Kidney epithelial cell (primary cell): ENCODE measurements at places on chromosomes 4 and X. TPM values are rescaled to one million over a fixed set of nuclear protein-coding genes. Genes with fewer than 3 reads are reported as not detected.

DNA sequence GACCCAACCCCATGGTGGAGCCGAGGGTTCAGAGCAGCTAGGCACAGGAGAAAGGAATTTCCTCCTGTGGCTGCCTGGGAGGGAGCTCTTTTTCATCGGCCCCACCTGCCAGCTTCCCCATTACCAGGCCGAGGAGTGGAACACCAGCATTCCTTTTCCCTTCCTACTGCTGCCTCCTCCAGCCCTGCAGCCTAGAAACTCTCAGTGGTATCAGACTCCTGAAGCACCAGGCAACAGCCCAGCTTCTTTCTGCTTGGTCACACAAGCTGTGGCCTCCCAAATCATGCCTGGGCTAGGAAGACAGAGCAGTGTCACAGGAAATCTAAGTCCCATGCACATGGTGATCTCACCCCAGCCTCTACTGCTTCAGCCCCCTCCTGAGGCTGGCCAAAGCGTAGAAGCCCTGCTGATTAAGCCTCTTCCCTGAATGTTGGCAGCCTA lies 30.1 kb downstream of the RTL5 start:
- no peak for DNase-seq

The CC2D2A gene
- 18.3 and 28.0 TPM in 2 replicates for total RNA-seq

The RNF150 gene
- total RNA-seq, result 3.2 and 5.4 TPM in 2 replicates

DNA sequence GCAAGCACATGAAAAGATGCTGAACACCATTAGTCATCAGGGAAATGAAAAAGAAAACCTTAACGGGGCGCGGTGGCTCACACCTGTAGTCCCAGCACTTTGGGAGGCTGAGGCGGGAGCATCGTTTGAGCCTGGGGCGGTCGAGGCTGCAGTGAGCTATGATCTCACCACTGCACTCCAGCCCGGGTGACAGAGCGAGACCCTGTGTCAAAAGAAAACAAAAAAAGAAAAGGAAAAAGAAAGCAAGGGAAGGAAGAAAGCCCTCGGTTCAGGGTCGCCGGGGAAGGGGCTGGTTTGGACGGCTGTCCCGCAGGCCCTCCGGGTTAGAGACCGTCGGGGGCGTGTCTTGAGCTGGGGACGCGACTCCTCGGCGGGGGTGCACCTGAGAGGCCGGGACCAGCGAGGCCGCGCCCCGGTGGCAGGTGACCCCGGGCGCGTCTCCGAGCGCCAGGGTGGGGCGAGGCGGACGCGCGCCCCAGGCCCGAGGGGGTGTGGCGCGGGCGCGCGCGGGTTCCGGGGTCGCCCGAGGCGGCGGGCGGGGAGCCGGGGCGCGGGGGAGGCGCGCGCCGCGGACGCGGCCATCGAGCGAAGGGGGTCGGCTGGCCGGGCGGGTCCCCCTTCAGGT lies 478 bp upstream of the PLXNA3 start:
- no peak for DNase-seq

GRCh38 chr4:68249434-68249833 lies 3.9 kb upstream of the TMPRSS11B start:
- no peak for DNase-seq

- no peak for DNase-seq
Measured at GRCh38 chrX:15911734-15912550, 57.3 kb upstream of the AP1S2 start.

- no peak for DNase-seq
Measured at GRCh38 chrX:7071390-7071789, 76.1 kb upstream of the STS start.

The SMIM10L2A gene
- total RNA-seq, result 3.8 and 4.2 TPM in 2 replicates

DNA sequence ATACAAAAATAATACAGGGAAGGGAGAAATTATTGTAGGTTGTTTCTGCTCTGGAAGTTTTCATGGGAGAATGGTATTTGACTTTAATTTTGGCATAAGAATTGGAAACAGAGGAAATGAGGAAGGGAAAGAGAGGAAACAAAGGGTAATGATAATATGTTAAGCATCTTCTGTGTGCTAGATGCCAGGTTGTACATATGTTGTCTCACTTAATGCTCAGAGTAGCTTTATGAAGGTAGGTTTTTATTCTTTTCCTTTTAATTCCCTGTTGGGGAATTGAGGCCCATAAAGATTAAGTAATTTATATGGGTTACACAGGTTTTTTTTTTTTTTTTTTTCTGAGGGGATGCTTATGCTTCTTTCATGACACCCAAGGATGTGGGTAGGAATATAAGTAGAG lies 19.2 kb downstream of the BLTP1 start:
- DNase-seq, result no peak

- DNase-seq, result no peak
Measured at GRCh38 chrX:151711787-151712186, 4.0 kb upstream of the FATE1 start.

DNA sequence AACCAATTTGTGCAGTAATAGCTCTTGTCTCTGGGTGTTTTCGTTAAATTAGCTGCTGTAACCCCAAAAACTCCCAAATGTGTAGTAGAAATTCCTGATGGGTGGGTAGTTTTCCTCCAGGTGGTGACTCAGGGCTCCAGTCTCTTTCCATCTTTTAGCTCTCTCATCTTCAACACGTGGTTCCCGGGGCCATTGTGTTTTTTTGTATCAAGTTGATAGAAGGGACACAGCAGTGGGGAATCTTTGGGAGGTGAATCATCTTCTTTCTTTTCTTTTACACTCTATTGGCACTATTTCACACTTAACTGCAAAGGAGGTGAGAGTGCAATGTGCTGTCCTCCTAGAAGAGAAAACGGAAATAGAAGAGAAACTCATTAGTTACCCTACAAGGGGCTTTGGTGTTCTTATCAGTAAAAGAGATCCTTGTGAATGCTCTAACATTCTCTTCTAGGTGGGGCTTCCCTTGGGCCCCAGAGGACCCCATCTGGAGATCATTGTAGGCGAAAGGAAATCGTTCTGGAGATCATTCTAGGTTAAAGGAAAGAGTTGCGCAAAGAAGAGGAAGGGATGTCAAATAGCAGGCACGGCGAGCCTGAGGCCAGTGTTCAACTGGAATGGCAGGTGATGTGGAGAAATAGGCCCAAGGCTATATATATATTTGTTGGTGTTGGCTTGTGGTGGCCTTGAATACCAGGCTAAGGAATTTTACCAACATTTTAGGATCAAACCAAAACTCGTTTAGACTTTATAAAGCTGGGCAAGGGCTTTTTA lies 68.2 kb upstream of the ACSL1 start:
- DNase-seq, result no peak

The BMP3 gene
- 0.14 and 0.33 TPM in 2 replicates for total RNA-seq

The NXF2B gene
- total RNA-seq, result not detected in 2 replicates

- no peak for DNase-seq
Measured at GRCh38 chr4:184090571-184090970, 127.1 kb downstream of the ENPP6 start.

The MAGEA10 gene
- not detected in 2 replicates for total RNA-seq

DNA sequence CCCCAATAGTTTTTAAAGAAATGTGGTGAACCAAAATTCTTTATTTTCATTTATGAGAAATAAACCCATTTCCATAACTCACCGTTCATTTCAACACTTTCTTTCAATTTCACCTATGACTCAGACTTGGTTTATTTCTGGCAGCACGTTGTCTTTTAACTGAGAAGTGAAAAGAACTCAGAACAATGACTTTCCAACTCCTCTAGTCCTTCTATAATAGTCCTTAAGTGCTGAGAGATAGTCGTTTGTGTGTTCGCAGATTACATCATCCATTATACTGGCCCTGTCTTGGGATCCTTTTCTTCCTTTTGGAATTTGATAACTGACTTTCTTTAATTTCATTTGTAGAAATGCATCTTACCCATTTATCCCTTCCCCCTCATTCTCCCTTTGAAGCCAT lies 113.6 kb downstream of the GLUD2 start:
- no peak for DNase-seq

GRCh38 chr4:48475770-48476169 lies 7.4 kb upstream of the SLC10A4 start:
- no peak for DNase-seq

GRCh38 chr4:152460488-152460887 lies 75.4 kb downstream of the FBXW7 start:
- peak; percentile 37 for DNase-seq

GRCh38 chrX:129761596-129761995 lies 18.2 kb upstream of the SASH3 start:
- DNase-seq, result no peak

The EGF gene
- 0.21 and 1.0 TPM in 2 replicates for total RNA-seq

- no peak for DNase-seq
Measured at GRCh38 chr4:119504616-119505015, 124.0 kb downstream of the PDE5A start.

DNA sequence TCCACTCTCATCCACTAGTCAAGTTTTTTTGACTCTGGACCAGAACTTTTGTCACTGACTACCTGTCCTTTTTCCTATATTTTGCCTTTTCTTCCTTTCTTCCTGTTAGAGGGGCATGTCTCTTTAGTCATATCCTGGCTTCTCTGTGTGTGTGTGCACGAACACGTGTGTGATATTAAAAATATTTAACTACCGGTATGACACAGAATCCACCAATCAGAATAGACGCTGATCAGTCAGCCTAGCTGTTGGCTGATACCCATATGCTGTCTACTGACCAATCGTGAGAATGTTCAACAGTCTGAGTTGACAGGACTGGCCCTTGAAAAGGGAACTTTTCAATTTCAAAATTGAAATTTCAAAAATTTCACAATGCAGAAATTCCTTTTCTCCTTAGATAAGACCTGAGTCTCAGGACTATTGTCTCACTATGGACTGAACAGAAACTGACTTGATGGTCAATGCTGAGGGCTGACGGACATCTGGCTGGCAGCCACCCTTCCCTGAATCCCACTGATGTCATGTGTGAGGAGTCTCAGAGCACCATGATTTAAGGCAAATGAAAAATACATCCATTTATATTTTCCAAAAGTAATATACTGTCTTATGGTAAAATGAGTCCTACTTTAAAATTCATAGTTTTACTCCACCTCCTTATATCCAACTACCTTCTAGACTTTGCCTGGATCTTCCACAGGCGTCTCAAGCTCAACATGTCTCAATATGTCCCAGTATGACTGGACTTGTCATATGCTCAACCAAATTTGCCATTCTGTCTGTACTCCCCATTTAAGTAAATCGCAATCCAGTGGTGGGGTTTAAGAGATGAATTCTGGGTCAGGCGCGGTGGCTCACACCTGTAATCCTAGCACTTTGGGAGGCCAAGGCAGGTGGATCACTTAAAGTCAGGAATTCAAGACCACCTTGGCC lies 78.0 kb downstream of the CHRNA9 start:
- DNase-seq, result no peak

GRCh38 chr4:25984266-25984665 lies 70.2 kb downstream of the SMIM20 start:
- no peak for DNase-seq

- DNase-seq, result no peak
Measured at GRCh38 chr4:103104886-103105285, 5.3 kb upstream of the BDH2 start.

- DNase-seq, result no peak
Measured at GRCh38 chr4:123823244-123823643, 426.6 kb downstream of the SPRY1 start.

DNA sequence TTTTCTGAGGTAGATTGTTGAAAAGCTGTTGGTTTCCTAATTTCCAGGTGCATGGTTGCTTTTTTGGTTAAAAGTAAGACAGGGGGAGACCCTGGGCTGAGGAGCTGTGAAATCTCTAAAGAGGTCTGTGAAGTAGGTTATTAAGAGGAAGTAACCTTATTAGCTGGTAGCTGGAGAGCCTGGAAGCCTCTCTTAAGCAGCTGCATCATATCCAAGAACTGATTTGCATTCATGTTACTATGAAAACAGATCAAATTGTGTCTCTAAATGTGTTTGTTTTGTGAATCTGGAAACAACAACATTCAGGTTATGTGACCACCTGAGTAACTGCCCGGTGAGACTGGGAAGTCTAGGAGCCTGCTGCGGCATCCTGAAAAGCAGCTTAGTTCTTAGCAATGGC lies 54.1 kb downstream of the ARHGAP10 start:
- no peak for DNase-seq

The DCLK2 gene
- 2.3 and 3.4 TPM in 2 replicates for total RNA-seq

GRCh38 chrX:11944501-11944900 lies 186.5 kb downstream of the MSL3 start:
- DNase-seq, result peak; percentile 18

DNA sequence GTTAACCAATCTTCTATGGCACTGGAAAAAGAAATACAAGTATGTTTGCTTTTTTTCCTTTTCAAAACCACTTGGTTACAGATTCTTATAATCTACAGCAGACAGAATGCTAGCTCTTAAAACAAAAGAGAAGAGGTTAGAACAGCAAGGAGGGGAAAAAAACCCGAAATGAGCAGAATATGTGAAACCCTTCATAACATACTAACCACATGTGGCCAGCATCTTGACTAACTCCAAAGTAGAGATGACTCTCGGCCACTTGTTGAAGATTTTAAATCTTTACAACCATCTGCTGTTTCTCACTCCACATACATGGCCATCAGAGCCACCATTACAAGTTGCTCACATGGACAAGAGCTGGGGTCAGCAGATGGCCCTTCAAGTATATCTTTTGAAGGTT lies 100.3 kb downstream of the PAPSS1 start:
- no peak for DNase-seq

- no peak for DNase-seq
Measured at GRCh38 chr4:174248407-174248806, 35.1 kb downstream of the FBXO8 start.
